ENCODE measurements at places on chromosomes 2 and 18. TPM values are rescaled to one million over a fixed set of nuclear protein-coding genes. Genes with fewer than 3 reads are reported as not detected.
A peak's percentile ranks its signal among the peaks of the same experiment; 100 is the strongest.

FABP1 gene
- total RNA-seq, result not detected

STARD6 gene
- not detected for total RNA-seq

ZSWIM2 gene
- total RNA-seq, result not detected

RAD51AP2 gene
- not detected for total RNA-seq

CD226 gene
- total RNA-seq, result 52.2 TPM

UNC80 gene
- not detected for total RNA-seq

HOXD3 gene
- total RNA-seq, result not detected

MAL gene
- total RNA-seq, result 206 TPM

WNT10A gene
- not detected for total RNA-seq

MC5R gene
- not detected for total RNA-seq

CKAP2L gene
- 63.4 TPM for total RNA-seq

- peak overlapping the region; percentile 46 for H3K4me3 ChIP-seq
- H3K4me1 ChIP-seq, result peaks cover 14% of the 10 kb centered on the region
- no peak overlapping the region for H3K27ac ChIP-seq
These were observed 1.5 kb downstream of the GPC1 start for GRCh38 chr2:240436683-240437550.

DNA sequence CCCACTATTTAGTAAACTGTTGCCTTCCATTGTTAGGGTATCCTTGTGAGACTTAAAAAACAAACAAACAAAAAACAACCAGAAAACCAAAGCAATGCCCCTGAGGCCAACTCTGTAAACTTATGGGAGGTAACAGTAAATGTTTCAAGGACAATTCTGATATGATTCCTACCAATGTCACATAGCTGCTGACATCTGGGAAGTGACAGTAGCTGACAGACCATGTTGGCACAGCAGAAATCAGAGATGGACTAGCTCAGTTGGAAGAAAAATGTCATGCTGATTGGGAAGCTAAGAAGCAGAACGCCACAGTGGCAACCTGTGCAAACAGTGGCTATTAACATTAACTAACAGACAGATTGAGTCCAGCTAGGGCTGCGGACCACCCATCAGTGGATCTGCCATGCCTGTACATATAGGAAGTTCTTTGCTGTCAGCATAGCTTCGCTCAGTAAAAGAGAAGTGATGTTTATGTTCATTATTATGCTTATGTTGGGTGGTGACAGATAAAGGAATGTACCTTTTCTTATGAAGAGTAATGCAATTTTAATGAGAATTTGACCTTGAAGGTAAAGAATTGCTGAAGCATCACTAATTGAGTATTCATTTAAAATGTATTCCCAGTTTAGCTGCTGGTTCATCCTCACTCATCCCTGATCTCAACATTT, 180.6 kb downstream of the PARD3B start:
- H3K27ac ChIP-seq, result no peak overlapping the region
- H3K4me3 ChIP-seq, result no peak overlapping the region
- DNase-seq, result no peak
- H3K27me3 ChIP-seq, result peaks cover 5% of the 10 kb centered on the region
- no peaks in the 10 kb centered on the region for H3K36me3 ChIP-seq

DNA sequence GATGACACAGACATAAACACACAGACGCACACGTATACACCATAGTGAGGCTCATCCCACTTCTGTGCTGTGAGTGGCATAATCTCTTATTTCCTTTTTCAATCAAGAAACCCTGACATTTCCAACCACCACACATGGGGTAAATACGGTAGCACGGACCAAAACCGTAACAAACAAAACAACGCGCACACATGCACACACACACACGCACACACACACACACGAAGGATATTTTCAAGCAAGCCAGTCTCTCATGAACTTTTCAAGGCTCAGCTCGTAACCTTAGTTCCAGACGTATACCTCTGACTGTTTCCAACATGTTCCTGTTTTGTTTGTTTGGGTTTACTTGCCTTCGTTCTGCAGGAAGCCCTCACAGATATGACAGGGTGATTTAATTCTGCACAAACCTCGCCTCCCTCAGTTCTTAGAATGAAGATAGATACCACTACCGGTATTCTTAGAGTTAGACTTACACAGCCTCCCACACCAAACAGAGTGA, 119.8 kb downstream of the BCL2 start:
- no peaks in the 10 kb centered on the region for H3K27me3 ChIP-seq
- no peak overlapping the region for H3K27ac ChIP-seq
- no peak overlapping the region for H3K4me3 ChIP-seq
- DNase-seq, result peak; percentile 78
- H3K36me3 ChIP-seq, result peaks cover 35% of the 10 kb centered on the region

GRCh38 chr2:133296401-133296800, 271.9 kb downstream of the NCKAP5 start:
- H3K4me3 ChIP-seq, result no peak overlapping the region

DNA sequence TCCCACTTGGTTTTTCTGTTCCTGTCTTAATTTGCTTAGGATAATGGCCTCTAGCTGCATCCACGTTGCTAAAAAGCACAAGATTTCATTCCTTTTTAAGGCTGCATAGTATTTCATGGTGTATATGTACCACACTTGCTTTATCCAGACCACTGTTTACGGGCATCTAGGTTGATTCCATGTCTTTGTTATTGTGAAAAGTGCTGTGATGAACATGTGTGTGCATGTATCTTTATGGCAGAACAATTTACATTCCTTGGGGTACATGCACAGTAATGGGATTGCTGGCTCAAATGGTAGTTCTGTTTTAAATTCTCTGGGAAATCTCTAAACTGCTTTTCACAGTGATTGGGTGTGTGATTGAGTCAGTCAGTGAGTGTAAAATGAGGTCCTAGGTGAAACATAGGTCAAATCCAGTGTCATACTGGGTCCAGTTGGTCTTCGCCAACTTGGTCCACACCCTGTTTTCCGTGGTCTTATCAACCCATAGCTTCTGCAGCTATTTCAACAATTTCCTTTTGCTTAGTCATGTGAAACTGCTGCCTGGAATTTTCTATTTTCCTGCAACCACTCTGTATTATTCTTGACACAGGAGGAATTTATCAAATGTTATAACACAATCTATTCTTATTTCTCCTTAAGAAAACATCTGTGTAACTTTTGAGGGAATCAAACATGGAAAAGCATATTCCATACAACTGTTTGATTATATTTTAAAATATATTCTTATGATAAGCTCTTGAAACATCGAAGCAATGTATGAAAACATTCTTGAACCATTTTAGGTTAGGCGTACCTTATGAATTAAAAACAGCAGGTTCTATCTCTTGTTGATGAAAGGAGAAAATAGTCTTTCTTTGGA, 82.9 kb downstream of the ADCYAP1 start:
- H3K27me3 ChIP-seq, result no peaks in the 10 kb centered on the region
- DNase-seq, result no peak
- H3K4me3 ChIP-seq, result no peak overlapping the region
- H3K27ac ChIP-seq, result no peak overlapping the region
- H3K36me3 ChIP-seq, result no peaks in the 10 kb centered on the region
- no peaks in the 10 kb centered on the region for H3K4me1 ChIP-seq

- H3K27ac ChIP-seq, result no peak overlapping the region
- H3K4me1 ChIP-seq, result no peaks in the 10 kb centered on the region
- DNase-seq, result no peak
These were observed 6.9 kb downstream of the CDH20 start for GRCh38 chr18:61340148-61340547.

GRCh38 chr2:163306647-163307046, 429.2 kb downstream of the FIGN start:
- DNase-seq, result no peak
- H3K27ac ChIP-seq, result no peak overlapping the region
- H3K27me3 ChIP-seq, result no peaks in the 10 kb centered on the region
- H3K4me1 ChIP-seq, result no peaks in the 10 kb centered on the region
- H3K4me3 ChIP-seq, result no peak overlapping the region
- H3K36me3 ChIP-seq, result no peaks in the 10 kb centered on the region

DNA sequence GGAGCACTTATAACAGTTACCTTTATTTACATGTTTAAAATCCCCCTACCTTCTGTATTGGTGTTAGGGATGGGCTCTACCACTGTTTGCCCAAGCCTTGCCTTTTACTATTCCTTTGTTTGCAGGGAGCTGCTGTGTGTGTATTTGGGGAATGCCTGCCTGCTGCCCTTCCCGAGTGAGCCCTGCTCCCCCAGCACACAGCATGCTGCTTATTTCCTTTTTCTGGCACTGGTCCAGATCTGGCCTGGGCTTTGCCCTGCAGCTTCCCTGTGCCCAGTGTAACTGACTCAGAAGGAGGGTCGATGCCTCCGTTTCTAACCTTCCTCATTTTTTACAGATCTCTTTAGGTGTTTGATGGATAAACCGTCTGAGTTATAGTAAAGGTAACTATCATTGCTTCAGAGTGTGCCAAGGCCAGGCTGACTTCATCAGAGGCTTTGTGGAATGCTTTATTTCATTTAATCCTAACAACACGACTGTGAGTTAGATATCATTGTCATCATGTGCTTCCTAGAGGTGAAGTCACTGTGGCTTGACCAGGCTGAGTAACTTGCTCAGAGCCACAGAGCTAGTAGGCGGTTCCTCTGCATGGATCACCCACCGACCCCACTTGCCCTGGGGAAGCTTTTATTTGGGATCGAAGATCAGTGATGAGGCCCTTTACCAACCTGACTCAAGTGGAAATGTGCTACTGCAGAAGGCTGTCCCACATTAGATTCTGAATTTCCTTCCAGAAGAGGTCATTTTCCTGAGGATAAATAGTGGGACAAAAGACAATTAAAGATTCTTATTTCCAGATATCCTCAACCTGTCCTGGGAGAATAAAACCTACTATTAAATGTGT, 238.8 kb downstream of the ZNF407 start:
- no peak overlapping the region for H3K27ac ChIP-seq
- no peak for DNase-seq

DNA sequence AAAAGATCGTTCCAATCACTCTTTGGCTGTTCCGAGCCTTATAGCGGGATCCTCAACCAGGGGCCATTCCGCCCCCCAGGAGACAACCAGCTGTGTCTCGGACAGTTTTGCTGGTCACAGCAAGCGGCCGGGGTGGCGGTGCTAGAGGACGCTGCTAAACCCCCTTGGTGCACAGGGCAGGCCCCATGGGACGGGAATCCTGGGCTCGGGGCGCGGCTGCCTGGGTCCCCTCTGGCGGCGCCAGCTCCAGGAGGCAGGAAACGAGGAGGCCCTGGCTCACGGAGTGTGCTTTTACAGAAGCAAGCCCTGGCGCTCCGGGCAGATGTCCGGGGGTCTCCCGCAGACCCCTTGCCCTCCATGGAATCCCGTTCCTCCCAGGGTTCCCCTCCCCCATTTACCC, 22.1 kb downstream of the SCYGR8 start:
- H3K4me3 ChIP-seq, result no peak overlapping the region
- no peak overlapping the region for H3K27ac ChIP-seq
- H3K36me3 ChIP-seq, result no peaks in the 10 kb centered on the region
- DNase-seq, result no peak
- no peaks in the 10 kb centered on the region for H3K27me3 ChIP-seq

DNA sequence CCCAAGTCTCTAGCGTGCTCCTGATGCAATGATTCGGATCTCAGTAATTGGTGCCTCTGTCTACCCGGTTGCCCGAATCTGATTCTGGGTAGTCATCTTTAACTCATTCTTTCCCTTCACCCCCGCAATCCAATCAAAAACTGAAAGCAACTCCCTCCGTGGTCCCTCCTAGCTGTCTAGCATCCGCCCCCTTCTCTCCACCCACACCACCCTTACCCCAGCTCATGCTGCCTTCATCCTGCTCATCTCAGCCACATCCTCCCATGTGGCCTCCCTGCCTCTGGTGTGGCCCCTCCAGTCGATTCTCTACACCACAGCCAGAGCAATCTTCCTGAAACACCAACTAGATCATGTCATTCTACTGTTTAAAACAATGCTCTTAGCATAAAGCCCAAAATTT, 62.3 kb downstream of the TTC32 start:
- no peak overlapping the region for H3K4me3 ChIP-seq
- no peak overlapping the region for H3K27ac ChIP-seq
- no peaks in the 10 kb centered on the region for H3K36me3 ChIP-seq
- peaks cover 18% of the 10 kb centered on the region for H3K27me3 ChIP-seq

GRCh38 chr2:19362094-19362754, 3.8 kb upstream of the OSR1 start:
- peak overlapping the region; percentile 83 for H3K4me3 ChIP-seq
- H3K27ac ChIP-seq, result peak overlapping the region; percentile 44
- peaks cover 43% of the 10 kb centered on the region for H3K4me1 ChIP-seq
- H3K27me3 ChIP-seq, result peaks cover 91% of the 10 kb centered on the region

GRCh38 chr2:197786010-197786877, 1.1 kb upstream of the BOLL start:
- peak; percentile 69 for DNase-seq
- H3K27ac ChIP-seq, result no peak overlapping the region
- peak overlapping the region; percentile 71 for H3K4me3 ChIP-seq
- H3K4me1 ChIP-seq, result peaks cover 5% of the 10 kb centered on the region
- H3K36me3 ChIP-seq, result no peaks in the 10 kb centered on the region

GRCh38 chr2:227033471-227034148, 130.4 kb downstream of the COL4A4 start:
- no peak overlapping the region for H3K27ac ChIP-seq
- peak; percentile 24 for DNase-seq
- H3K27me3 ChIP-seq, result peaks cover 23% of the 10 kb centered on the region
- peaks cover 3% of the 10 kb centered on the region for H3K4me1 ChIP-seq

DNA sequence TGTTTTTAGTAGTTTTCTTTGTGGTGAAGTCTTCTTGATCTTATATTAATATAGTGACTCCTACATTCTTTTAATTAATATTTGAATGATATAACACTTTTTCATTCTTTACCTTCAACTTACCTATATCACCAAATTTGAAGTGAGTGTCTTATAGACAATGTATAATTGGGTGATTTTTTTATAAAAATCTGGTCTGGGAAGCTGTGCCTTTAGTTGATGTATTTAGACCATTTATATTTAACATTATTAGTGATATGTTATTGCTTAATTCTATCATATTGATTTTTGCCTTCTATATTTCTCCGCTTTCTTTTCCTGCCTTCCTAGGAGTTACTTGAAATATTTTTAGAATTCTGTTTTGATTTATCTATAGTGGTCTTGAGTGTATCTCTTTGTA, 16.4 kb downstream of the TMEM182 start:
- H3K27ac ChIP-seq, result no peak overlapping the region
- no peaks in the 10 kb centered on the region for H3K36me3 ChIP-seq
- no peak overlapping the region for H3K4me3 ChIP-seq
- DNase-seq, result no peak
- peaks cover 10% of the 10 kb centered on the region for H3K4me1 ChIP-seq
- no peaks in the 10 kb centered on the region for H3K27me3 ChIP-seq

GRCh38 chr18:13710414-13710831, 15.9 kb downstream of the FAM210A start:
- H3K27ac ChIP-seq, result no peak overlapping the region
- H3K36me3 ChIP-seq, result peaks cover 51% of the 10 kb centered on the region
- DNase-seq, result no peak
- H3K4me3 ChIP-seq, result no peak overlapping the region
- H3K27me3 ChIP-seq, result no peaks in the 10 kb centered on the region
